ENCODE measurements at places on chromosomes 3 and 15.
A peak's percentile ranks its signal among the peaks of the same experiment; 100 is the strongest.

DNA sequence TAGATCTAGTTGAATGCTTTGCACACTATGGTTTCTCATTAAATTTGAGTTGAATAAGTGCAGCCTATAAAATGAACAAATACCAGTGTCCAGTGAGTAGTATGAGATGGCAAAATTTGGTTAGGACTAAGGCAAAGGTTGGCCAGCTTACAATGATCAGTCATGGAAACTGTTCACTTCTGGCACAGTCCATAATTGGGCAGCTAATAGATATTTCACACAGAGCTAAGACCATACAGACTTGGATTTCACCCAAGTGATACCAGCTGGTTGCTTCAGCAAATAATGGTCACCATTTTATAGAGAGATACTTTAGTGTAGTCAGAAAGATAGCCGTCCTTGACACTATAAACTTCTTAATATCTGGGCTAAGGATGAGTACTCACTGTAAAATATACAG is 15.7 kb downstream of the GAP43 start:
- DNase-seq: no peak

DNA sequence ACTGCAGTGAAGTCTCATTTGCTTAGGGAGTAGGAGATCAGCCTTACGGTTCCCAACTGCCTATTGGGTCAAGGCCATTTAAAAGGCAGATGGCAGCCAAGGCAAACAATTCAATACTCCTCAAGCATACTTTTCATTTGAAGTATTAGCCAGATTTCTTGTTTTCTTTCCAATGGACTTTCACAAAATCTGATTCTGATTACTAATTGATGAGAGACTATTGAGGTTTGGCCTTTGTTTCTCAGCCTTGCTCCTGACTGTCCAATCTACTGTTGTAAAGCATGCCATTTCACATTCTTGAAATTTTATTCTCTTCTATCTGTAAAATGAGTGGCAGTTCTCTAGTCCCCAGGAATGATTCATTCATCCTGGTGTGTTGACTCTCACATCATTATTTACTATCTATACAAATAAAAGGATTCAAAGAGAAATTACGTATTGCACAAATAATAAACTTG is 166.2 kb upstream of the TGFBR2 start:
- DNase-seq: peak; percentile 10

DNA sequence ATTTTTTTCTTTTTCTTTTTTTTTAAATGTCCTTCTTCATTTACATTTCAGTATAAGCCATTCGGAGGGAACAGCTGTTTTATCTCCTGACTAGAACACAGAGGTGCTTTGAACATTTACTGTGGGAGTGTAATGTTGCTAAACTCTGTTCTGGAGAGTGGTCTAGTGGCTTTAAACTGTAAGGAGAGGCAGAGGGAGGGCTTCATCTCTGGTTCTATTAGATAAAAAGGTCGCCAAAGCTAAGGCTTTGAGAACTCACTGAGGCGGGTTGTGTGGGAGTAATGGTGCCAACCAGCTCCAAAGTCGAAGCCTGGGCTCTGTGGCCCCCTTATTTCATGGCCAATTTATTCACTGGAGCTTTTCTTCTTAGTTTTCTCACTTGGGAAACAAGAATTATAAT is 133.2 kb downstream of the ANXA2 start:
- DNase-seq: no peak

DNA sequence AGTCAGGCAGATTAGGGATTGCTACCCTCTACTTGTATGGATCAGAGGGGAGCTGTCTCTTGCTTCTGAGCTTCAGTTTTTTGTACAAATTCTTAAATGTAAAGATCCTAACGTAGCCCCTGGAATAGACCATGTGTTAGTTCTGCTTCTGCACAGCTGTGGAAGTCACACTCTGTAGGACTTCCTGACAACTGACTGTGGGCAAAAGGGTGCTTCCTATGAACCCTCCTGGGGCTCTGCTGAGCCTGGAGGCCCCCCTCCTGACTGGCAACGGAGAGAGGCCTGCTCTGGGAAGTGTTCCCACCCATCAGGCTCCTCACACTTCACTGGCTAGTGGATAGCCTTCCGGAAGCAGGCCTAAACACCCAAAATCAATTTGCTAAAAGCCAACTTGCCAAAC is 131.0 kb downstream of the RPLP1 start:
- DNase-seq: no peak

GRCh38 chr3:32226875-32227500 is 11.5 kb upstream of the CMTM8 start:
- DNase-seq: no peak

DNA sequence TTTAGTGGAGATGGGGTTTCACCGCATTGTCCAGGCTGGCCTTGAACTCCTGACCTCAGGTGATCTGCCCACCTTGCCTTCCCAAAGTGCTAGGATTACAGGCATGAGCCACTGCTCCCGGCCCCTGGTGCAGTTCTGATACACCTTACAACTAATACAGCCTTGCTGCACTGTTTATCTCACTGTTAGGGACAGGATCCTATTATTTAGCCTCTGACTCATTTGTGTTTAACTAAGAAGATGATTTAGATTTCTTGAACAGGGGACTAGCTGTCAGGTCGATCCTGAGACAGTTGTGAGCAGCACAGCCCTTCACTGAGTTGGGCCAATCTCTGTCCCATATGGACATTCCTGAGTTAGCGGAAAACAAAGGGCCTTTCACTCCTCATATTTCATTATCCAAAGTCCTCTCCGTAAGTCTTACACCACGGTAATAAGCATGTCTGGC is 19.2 kb downstream of the GYG1 start:
- DNase-seq: no peak

DNA sequence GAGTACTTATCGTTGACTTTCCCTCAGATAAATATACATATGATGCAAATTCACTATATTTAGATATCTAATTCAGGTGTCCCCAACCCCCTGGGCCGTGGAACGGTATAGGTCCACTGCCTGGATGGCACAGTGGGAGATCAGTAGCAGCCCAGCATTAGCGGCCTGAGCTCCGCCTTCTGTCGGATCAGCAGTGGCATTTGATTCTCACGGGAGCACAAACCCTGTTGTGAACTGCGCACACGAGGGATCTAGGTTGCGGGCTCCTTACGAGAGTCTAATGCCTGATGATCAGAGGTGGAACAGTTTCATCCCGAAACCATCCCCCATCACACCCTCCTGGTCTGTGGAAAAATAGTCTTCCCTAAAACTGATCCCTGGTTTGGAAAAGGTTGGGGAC is 6.9 kb downstream of the KNL1 start:
- DNase-seq: no peak

GRCh38 chr3:42655331-42655888 is 1.9 kb downstream of the ZBTB47 start:
- no peak for DNase-seq

DNA sequence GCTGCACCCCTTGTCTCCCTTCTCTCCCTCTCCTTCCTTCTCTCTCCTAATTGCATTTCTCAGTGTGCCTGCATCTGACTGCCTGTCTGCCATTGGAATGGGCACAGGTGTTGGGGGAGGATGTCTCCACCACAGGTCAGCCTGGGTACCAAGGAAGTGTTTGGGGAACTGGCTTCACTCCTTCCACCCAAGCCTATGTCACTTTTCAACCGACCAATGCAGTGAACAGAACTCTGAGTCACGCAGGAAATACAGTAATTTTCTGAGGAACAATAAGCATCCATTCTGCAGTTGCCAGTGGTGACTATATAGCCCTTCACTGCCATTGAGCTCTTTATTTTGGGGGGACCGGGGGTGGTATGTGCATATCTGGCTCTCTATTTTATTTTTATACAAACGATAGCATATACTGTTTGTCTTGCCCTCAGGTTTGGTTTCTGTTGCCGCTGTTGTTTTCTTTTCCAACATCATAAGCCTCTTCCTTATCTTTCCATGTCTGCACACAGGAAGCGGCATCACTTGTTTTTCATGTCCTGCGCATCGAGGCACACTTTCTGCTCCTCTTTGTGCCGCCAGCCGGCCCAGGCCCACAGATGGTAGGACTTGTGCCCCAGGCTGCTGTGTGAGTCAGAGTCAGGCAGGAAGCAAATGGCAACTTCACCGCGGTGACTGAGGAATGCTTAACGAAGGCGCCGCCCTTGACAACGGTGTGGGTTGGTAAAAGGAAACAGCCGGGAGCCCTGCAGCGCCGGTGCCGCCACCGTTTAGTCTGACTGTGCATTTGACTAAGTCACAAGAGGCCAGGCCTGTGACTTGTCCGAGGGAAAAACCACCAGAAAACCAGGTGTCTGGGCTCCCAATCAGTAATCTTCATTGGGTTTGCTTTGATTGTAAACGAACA is 21.1 kb upstream of the CDCP1 start:
- DNase-seq: peak; percentile 96

- DNase-seq: no peak
Measured at GRCh38 chr15:94749811-94750617, 518.7 kb downstream of the MCTP2 start.

- peak; percentile 42 for DNase-seq
Measured at GRCh38 chr15:51846463-51847230, 17.2 kb downstream of the TMOD3 start.

- DNase-seq: no peak
Measured at GRCh38 chr3:69511361-69511760, 125.5 kb upstream of the FRMD4B start.

DNA sequence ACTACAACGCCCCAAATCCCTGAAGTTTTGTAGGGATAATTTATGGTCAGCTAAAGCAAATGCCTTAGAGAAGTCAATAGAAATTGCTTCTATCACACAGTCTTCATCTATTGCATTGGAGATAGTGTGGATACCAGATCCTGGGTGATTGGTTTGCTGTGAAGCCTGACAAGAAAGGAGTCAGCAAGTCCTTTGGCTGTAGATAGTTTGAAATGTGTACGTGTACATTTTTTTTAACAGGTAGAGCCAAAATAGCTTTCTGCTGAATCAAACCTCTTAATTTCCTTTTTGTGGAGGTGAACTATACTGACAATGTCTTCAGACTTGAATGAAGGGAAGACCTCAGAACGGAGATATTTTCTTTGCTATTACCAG is 312.3 kb downstream of the ZBBX start:
- DNase-seq: no peak

DNA sequence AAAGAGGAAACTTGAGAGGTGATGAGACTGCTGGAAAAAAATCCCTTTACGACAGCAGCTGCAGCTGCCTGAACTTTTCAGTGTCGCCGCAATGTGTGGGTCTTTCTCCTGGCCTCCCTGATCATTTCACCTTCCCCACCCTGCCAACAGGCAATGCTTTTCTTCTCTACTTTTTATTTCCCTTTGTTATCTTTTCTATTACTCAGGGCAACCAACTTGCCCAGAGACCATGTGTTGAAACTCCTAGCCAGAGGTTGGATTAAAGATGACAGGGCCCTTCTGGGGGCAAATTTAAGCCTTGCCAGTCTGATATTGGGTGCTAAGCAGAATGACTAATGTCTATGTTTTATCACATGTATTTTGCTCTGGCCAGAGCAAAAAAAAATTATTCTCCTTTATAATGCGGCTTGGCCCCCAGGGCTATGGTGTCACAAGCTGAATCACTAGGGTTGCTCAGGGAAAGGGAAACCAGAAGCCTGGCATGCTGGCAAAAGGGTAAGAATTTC is 51.5 kb upstream of the CFAP20DC start:
- DNase-seq: no peak

GRCh38 chr3:171309906-171310359 is 150.3 kb downstream of the TNIK start:
- no peak for DNase-seq

- DNase-seq: no peak
Measured at GRCh38 chr3:45075821-45076625, 49.9 kb downstream of the CLEC3B start.

DNA sequence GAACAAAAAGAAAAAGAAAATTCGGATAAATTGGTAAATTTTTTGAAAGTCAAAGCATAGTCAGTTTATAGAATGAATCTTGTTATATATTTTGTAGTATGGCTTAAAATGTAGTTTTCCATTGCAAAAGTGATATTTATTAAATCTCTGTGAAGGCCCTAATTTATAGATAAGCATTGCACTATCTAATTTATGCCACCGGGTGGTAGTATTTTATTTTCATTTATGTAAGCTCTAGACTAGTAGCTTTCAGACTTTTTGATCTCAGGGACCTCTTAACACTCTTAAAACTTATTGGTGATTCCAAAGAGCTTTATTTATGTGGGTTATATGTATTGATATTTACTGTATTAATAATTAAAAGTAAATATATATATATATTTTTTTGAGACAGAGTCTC is 133.9 kb upstream of the LRRFIP2 start:
- DNase-seq: peak; percentile 53

GRCh38 chr3:29275309-29275708 is 5.6 kb upstream of the RBMS3 start:
- DNase-seq: no peak

Measured in SW 1271 (cell line).